Right cardiac atrium (tissue), 5 donors: ENCODE measurements at places on chromosomes 16 and 17.
A peak's percentile ranks its signal among the peaks of the same experiment; 100 is the strongest.

DNA sequence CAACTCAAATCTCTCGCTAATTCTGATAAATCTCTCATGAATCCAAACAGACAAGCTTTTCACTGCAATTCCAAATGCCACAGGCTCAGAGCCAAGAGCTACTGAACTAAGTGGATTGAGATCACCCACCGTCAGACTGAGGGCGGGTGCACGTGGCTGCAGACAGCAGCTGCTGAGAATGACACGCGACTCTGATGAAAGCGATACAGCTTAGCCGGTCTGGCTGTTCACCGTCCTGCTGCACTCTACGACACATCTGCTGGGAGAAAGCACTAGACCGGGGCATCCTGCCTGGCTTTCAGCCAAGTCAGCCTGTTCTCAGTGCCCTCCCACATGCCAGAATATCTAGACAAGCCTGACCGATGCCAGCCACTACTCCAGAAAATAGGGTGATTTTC, 42.6 kb downstream of the KLHDC4 start:
- peak; percentile 57 for DNase-seq

- DNase-seq: no peak
Measured at GRCh38 chr16:81003610-81004460, 2.9 kb downstream of the CMC2 start.

- no peak for DNase-seq
Measured at GRCh38 chr16:64088838-64089237, 1033.0 kb downstream of the CDH11 start.

DNA sequence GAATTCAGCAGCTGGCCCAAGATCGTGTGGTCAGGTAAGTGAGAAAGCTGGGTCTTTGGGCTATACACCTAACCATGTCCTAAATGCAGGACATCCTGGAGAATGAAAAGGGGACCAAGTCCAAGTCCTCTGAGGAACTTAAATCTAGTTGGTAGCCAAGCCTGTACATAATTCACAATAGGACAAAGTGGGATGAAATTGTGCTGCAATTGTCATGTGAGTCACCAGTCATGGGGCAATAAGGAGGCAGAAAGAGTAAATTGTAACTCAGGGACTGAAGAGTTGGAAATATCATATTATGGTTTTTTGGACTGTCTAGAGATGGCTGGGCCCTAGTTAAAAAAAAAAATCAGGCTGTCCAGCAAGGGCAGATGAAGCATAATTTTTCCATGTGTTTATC, 202.6 kb downstream of the CYLD start:
- DNase-seq: no peak

GRCh38 chr16:56984639-56985038, 4.7 kb upstream of the NLRC5 start:
- DNase-seq: no peak

- peak; percentile 57 for DNase-seq
Measured at GRCh38 chr17:10871914-10872313, 34.0 kb upstream of the PIRT start.

- no peak for DNase-seq
Measured at GRCh38 chr16:19583665-19584300, 28.3 kb downstream of the VPS35L start.

GRCh38 chr16:69199382-69199781, 12.4 kb downstream of the SNTB2 start:
- DNase-seq: no peak
